Esophagus squamous epithelium (tissue), 5 donors: ENCODE measurements at places on chromosomes 3 and 15.

- no peak overlapping the region for H3K4me3 ChIP-seq
- DNase-seq = no peak
- no peak overlapping the region for H3K27ac ChIP-seq
- H3K27me3 ChIP-seq = no peaks in the 10 kb centered on the region
- H3K36me3 ChIP-seq = peaks cover 16% of the 10 kb centered on the region
These were observed 12.4 kb downstream of the WDR5B start for GRCh38 chr3:122403489-122403888.

- H3K27me3 ChIP-seq = no peaks in the 10 kb centered on the region
- no peak for DNase-seq
- H3K4me3 ChIP-seq = no peak overlapping the region
- H3K27ac ChIP-seq = no peak overlapping the region
- H3K36me3 ChIP-seq = no peaks in the 10 kb centered on the region
These were observed 145.7 kb upstream of the PLAAT1 start for GRCh38 chr3:193095366-193095765.

DNA sequence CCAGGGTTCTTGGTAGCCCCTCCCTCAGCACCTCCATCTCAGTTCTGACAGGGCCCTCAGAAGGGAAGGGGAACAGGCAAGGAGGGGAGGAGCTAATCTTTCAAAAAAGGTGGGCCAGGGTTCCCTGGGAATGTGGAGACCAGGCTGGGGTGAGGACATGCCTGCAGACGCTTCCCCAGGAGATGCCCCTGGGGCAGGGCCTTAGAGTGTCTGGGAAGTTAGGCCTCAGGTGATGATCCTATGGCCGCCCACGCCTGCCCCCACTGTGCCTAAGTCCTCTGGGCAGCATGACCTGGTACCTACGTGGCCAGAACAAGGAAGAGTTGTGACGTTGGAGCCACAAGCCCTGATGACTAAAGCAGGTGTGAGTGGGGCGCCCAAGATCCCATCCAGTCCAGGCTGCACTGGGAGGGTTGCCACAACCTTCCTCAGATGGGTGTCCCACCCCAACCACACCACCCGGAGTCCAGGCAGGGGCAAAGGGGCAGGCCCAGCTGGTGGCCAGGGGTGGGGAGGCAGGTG, 3.9 kb upstream of the SEMA3B start:
- H3K36me3 ChIP-seq = no peaks in the 10 kb centered on the region
- DNase-seq = no peak
- H3K27ac ChIP-seq = peak overlapping the region; percentile 88
- H3K4me3 ChIP-seq = no peak overlapping the region
- no peaks in the 10 kb centered on the region for H3K27me3 ChIP-seq
- H3K4me1 ChIP-seq = peaks cover 85% of the 10 kb centered on the region

GRCh38 chr15:55764398-55764797, 21.4 kb upstream of the PRTG start:
- no peaks in the 10 kb centered on the region for H3K36me3 ChIP-seq
- no peak overlapping the region for H3K4me3 ChIP-seq
- no peak for DNase-seq
- no peak overlapping the region for H3K27ac ChIP-seq

- no peaks in the 10 kb centered on the region for H3K36me3 ChIP-seq
- H3K4me3 ChIP-seq = no peak overlapping the region
- DNase-seq = no peak
- no peaks in the 10 kb centered on the region for H3K27me3 ChIP-seq
These were observed 473.4 kb downstream of the AGBL1 start for GRCh38 chr15:86553108-86553507.

DNA sequence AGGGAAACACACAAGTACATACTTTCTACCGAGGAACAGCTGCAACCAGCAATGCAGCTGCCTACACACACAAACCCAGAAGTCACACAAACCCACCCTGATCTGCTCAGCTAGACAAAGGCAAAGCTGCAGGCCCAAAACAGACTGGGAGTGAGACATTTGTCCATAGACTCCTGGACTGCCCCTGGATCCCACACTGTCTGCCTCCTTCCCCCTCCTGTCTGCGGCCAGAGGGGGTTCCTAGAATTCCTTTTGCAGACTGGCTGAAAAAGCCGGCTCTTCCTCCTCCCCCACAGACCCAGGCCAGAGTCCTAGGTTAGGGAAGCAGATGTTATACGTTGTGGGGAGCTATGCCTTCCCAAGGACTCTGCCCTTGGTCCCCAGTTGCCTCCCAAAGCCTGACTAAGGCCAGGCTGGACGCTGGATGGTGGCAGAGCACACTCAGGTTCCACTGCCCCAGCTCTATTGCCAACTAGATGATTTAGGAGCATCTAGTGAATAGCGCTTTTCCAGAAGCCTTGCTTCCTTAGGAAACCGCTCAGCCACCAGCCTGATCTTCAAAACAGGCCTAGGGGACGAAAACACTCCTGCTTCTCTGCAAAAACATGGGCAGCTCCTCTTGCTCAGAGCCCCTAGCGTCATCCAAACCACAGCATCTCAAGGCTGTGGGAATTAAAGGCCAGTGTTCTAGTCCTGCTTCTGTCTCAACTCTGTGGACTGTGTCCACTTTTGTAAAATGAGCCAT, 37.4 kb upstream of the CILP start:
- H3K27ac ChIP-seq = peak overlapping the region; percentile 22
- peaks cover 21% of the 10 kb centered on the region for H3K4me1 ChIP-seq

GRCh38 chr15:55110446-55110845, 86.3 kb downstream of the RSL24D1 start:
- H3K27ac ChIP-seq = no peak overlapping the region
- DNase-seq = no peak
- H3K27me3 ChIP-seq = no peaks in the 10 kb centered on the region
- H3K4me3 ChIP-seq = no peak overlapping the region

DNA sequence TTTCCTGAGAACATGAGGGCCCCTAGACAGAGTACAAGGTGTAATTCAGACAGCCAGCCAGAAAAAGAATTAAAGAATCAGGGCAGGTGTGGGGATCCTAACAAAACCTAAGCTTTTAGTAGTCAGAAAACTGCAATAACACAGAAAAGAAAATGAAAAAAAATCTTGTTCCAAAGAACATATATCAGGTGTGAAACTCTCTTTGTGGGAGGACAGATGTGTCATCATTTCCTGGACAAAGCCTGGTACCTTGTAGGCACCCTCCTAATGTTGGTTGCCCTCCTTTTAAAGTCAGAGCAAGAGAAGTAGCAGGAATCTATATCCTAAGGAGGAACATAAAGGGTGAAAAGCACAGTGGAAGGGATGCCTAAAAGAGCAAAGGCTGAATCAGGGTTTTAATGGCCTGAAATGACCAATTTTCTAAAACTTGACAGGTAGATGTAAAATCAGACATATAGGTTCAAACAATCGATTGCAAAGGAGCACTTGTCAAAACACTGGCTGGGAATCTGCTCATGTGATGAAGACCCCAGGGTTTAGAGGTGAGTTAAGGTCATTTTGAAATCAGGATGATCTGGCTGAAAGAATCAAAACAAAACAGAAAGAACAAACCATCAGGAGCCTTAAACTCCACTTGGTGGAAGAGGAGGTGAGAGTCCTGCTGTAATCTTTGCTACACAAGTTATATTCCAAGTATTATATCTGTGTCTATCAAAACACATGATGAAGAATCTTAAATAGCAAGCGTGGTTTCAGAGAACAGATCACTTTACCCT, 54.9 kb downstream of the TGFBR2 start:
- H3K27me3 ChIP-seq = no peaks in the 10 kb centered on the region
- no peak overlapping the region for H3K4me3 ChIP-seq
- no peaks in the 10 kb centered on the region for H3K36me3 ChIP-seq
- peak overlapping the region; percentile 29 for H3K27ac ChIP-seq
- DNase-seq = no peak

DNA sequence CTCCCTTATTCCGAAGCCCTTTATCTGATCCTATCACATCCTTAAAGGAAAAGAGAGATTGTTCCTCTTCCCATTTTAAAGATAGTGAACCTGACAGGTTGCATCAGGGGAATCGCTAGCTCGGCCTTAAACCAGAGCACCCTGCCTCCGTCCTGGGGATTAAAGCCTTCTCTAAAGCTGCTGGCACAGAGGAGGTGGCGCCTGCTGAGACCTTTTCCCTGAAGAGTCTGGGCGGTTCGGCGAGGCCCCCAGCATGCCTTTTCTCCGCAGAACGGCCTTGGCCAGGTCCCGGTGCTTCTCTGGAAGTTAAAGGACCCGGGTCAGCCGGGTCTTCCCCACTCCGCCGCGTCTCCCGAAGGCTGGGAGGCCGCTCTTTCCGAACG, 593 bp downstream of the FAM219B start:
- no peaks in the 10 kb centered on the region for H3K27me3 ChIP-seq
- no peak for DNase-seq
- H3K4me3 ChIP-seq = peak overlapping the region; percentile 99
- peaks cover 27% of the 10 kb centered on the region for H3K4me1 ChIP-seq

GRCh38 chr3:158381262-158381868, 189.6 kb upstream of the MLF1 start:
- H3K4me1 ChIP-seq = no peaks in the 10 kb centered on the region
- DNase-seq = no peak
- no peaks in the 10 kb centered on the region for H3K36me3 ChIP-seq
- no peaks in the 10 kb centered on the region for H3K27me3 ChIP-seq
- no peak overlapping the region for H3K27ac ChIP-seq
